ENCODE measurements at places on chromosomes 7 and 10. TPM values are rescaled to one million over a fixed set of nuclear protein-coding genes. Genes with fewer than 3 reads are reported as not detected.

Gene OPN1SW
- not detected for total RNA-seq

Gene PPP1R17
- total RNA-seq: not detected

Gene TAX1BP1
- 102 TPM for total RNA-seq

Gene LIPM
- total RNA-seq: not detected

Gene TMEM176A
- total RNA-seq: 12.6 TPM

Gene ZNF786
- total RNA-seq: 8.4 TPM

Gene EPHB6
- total RNA-seq: 5.7 TPM

Gene TEX47
- not detected for total RNA-seq

Gene CYP2C19
- not detected for total RNA-seq

Measured in upper lobe of left lung (tissue), 6 donors.